ENCODE measurements at places on chromosomes 7 and 10. TPM values are rescaled to one million over a fixed set of nuclear protein-coding genes. Genes with fewer than 3 reads are reported as not detected.
A peak's percentile ranks its signal among the peaks of the same experiment; 100 is the strongest.

- H3K36me3 ChIP-seq = peaks cover 66% of the 10 kb centered on the region
- no peak overlapping the region for H3K27ac ChIP-seq
- H3K4me3 ChIP-seq = no peak overlapping the region
- H3K27me3 ChIP-seq = no peaks in the 10 kb centered on the region
- no peak for DNase-seq
Observed at GRCh38 chr7:1537535-1538412, 7.3 kb downstream of the MAFK start.

DNA sequence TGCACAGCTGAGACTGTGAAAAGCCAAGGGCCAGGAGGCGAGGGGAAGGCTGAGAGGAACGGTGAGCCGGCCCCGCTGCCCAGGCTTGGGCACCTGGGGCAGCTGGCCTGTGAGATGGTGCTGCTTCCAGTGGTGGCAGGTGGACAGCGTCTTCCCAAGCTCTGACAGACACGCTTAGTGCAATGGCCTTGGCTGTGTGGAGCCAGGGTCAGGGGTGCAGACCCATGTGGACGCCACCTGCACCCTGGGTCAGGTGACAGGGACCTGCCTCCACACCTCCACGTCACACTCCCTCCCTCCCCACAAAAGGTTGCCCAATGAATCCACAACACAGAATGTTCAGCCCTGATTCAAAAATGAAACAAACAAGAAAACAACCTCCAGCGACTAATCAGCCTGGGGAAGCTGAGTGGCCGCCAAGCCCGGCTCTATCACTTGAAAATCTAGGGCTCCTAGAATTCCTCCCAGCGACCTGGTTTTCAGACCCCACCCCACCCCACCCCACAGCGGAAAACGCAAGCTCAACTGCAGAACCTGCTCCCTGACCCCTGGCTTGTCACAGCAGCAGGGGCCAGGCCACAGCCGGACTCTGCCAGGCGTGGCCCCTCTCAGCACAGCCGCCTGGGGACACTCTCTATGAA, 54.3 kb downstream of the PRKAG2 start:
- H3K36me3 ChIP-seq = no peaks in the 10 kb centered on the region
- H3K27ac ChIP-seq = no peak overlapping the region
- H3K4me1 ChIP-seq = peaks cover 11% of the 10 kb centered on the region
- no peak overlapping the region for H3K4me3 ChIP-seq
- DNase-seq = no peak

- H3K27me3 ChIP-seq = no peaks in the 10 kb centered on the region
- no peaks in the 10 kb centered on the region for H3K4me1 ChIP-seq
- no peaks in the 10 kb centered on the region for H3K36me3 ChIP-seq
- H3K4me3 ChIP-seq = no peak overlapping the region
- no peak overlapping the region for H3K27ac ChIP-seq
- DNase-seq = no peak
Observed at GRCh38 chr7:37732253-37732652, 48.7 kb downstream of the GPR141 start.

- no peaks in the 10 kb centered on the region for H3K4me1 ChIP-seq
- no peaks in the 10 kb centered on the region for H3K36me3 ChIP-seq
- no peak for DNase-seq
- no peaks in the 10 kb centered on the region for H3K27me3 ChIP-seq
- no peak overlapping the region for H3K27ac ChIP-seq
Observed at GRCh38 chr7:131897790-131898165, 341.4 kb upstream of the PODXL start.

- H3K27ac ChIP-seq = no peak overlapping the region
- no peaks in the 10 kb centered on the region for H3K27me3 ChIP-seq
- DNase-seq = no peak
- H3K36me3 ChIP-seq = peaks cover 29% of the 10 kb centered on the region
- no peak overlapping the region for H3K4me3 ChIP-seq
Observed at GRCh38 chr10:5720182-5720581, 35.5 kb downstream of the TASOR2 start.

DNA sequence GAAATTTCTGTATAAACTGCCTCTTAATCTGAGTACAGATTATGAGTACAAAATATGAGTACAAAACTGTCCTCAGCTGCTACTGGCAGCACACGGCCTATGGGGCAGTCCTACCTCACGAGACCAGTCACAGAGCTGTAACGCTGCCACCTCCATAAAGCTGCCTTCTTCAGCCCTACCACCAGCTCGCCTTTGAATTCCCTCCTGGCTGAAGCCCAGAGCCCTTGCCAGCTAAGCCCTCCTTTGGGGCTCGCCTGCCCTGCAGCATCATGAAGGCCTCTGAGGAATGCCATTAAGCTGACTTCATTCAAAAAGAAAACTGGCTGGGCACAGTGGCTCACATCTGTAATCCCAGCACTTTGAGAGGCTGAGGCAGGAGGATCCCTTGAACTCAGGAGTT, 180.0 kb upstream of the SH2B2 start:
- no peaks in the 10 kb centered on the region for H3K27me3 ChIP-seq
- no peaks in the 10 kb centered on the region for H3K4me1 ChIP-seq
- no peak overlapping the region for H3K27ac ChIP-seq
- H3K36me3 ChIP-seq = peaks cover 18% of the 10 kb centered on the region
- no peak for DNase-seq

DNA sequence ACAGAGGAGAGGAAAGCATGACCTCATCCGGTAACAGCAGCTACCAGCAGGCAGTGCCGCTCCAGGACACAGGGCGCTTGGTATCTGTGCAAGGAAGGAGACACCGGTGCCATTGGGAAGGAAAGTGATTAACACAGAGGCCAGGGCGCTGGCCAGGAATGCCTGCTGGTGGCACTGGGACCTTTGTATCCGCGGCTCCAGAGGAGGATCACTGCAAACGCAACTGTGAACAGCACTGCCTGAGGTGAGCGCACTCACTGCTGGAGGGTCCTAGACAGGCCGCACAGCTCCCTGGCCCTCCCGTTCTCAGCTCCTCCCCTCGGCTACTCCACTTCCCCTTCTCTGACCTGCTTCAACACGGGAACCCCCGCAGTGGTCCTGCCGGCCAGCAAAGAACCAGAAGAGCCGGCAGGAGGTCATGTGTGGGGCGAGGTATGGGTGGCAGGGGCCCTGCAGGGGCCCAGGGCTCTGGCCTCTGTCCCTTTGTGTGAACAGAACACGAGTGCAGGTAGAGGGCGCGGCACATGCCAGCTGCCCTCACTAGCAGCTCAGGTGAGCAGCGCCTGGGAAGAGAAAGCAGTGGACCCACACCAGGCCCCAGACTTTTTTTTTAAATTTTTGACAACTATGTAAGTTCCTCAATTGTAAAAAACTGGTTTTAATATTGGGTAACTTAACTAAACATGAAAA, 107.6 kb downstream of the VIPR2 start:
- H3K36me3 ChIP-seq = no peaks in the 10 kb centered on the region
- H3K27ac ChIP-seq = no peak overlapping the region
- no peak overlapping the region for H3K4me3 ChIP-seq
- no peaks in the 10 kb centered on the region for H3K4me1 ChIP-seq
- H3K27me3 ChIP-seq = peaks cover 6% of the 10 kb centered on the region

GRCh38 chr7:54544149-54544526, 2.0 kb downstream of the VSTM2A start:
- no peak overlapping the region for H3K27ac ChIP-seq
- H3K4me1 ChIP-seq = no peaks in the 10 kb centered on the region
- no peaks in the 10 kb centered on the region for H3K36me3 ChIP-seq
- H3K4me3 ChIP-seq = no peak overlapping the region
- DNase-seq = no peak

DNA sequence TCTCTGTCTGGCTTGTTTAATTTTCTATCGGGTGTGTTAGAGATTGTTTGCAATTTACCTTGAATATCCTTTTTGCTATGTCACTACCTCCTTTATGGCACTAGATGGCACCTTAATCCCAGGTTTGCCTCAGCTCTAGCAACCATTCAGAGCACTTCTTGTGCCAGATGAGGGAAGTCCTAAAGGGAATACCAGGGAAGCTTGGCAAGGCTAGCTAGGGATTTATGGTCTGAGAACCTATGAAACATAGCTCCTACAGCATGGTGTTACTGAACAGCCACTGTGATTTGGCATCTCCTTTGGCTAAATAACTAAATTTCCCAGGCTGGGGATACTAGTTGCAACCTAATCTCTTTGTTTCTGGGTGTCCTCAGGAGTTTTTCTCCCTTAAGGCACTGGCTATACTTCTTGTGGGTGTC, 69.0 kb upstream of the VOPP1 start:
- H3K4me1 ChIP-seq = peaks cover 6% of the 10 kb centered on the region
- DNase-seq = peak; percentile 43
- H3K27ac ChIP-seq = no peak overlapping the region
- H3K4me3 ChIP-seq = no peak overlapping the region

GRCh38 chr7:95104739-95105138, 197.3 kb downstream of the PPP1R9A start:
- H3K27ac ChIP-seq = no peak overlapping the region
- H3K27me3 ChIP-seq = no peaks in the 10 kb centered on the region
- DNase-seq = no peak
- no peaks in the 10 kb centered on the region for H3K4me1 ChIP-seq
- no peaks in the 10 kb centered on the region for H3K36me3 ChIP-seq

GRCh38 chr7:111841596-111842205, 279.4 kb upstream of the IMMP2L start:
- H3K4me1 ChIP-seq = no peaks in the 10 kb centered on the region
- H3K27ac ChIP-seq = no peak overlapping the region
- H3K36me3 ChIP-seq = no peaks in the 10 kb centered on the region
- no peak for DNase-seq

- H3K27ac ChIP-seq = no peak overlapping the region
- peaks cover 9% of the 10 kb centered on the region for H3K4me1 ChIP-seq
- no peaks in the 10 kb centered on the region for H3K27me3 ChIP-seq
Observed at GRCh38 chr7:106425017-106425719, 140.4 kb upstream of the NAMPT start.

MMD2 gene
- not detected for total RNA-seq

CPEB3 gene
- total RNA-seq = 1.3 TPM

EMX2 gene
- total RNA-seq = not detected

STEAP4 gene
- not detected for total RNA-seq

CYP3A5 gene
- not detected for total RNA-seq

SLC29A3 gene
- 2.5 TPM for total RNA-seq

ADAM8 gene
- 95.6 TPM for total RNA-seq

PLEKHS1 gene
- total RNA-seq = 0.08 TPM

ZNF783 gene
- 27.6 TPM for total RNA-seq

PAPOLB gene
- not detected for total RNA-seq
